ENCODE measurements at places on chromosomes 13 and 19. TPM values are rescaled to one million over a fixed set of nuclear protein-coding genes. Genes with fewer than 3 reads are reported as not detected.
A peak's percentile ranks its signal among the peaks of the same experiment; 100 is the strongest.

PABPC3 gene
- total RNA-seq = 0.44 TPM

ETFB gene
- total RNA-seq = 55.1 TPM

SYDE1 gene
- total RNA-seq = 43.5 TPM

UPF3A gene
- total RNA-seq = 61.6 TPM

OR10H3 gene
- not detected for total RNA-seq

REXO1 gene
- total RNA-seq = 48.1 TPM

CLEC4G gene
- total RNA-seq = not detected

DNA sequence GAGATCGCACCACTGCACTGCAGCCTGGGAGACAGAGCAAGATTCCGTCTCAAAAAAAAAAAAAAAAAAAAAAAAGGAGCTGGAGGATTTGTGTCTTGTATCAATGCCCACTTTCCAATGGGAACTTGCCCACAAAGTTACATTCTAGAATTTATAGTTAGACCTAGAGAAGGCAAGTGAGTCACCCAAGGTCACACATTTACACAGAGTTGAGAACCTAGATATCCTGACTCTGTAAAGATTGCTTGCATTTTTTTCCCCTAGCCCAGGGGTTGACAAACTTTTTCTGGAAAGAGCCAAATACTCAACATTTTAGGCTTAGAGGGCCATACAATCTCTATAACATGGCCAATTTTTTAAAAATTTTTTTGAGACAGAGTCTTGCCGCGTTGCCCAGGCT is 7.7 kb upstream of the BRD4 start:
- DNase-seq = no peak

GRCh38 chr19:28687296-28687695 is 525.7 kb downstream of the UQCRFS1 start:
- DNase-seq = no peak

DNA sequence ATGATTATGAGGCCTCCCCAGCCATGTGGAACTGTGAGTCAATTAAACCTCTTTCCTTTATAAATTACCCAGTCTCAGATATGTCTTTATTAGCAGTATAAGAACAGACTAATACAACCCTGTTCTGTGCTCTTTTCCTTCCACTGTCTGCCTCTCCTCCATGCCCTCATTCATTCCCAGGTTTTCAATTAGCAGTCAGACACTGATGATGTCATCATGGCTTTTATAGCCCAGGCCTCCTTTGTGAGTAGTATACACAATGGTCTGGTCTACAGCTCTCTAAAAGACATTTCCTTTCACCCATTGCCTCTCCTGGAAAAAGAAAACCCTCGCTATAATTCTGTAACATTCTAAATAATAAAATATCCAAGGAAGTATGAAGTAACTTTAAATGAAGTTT is 25.5 kb downstream of the FGF14 start:
- DNase-seq = no peak

ZNF583 gene
- 7.8 TPM for total RNA-seq

DNA sequence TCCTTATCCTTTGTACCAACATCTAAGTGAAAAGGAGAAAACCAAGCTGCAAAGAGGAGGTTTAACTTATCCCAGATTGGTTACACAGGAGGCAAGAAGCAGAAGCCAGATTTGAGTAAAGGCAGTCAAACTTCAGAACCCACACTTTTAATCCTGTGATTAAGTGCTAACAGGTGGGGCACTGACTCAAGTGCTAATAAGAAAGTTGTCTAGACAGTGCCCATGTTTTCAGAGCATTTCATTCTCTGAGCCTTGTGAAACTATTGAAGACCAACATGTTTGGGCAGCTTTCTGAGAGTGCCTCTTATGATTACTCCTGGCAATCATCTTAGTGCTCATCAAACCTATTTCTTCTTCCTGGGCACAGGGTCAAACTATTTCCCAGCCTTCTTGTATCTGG is 380.8 kb downstream of the KCNRG start:
- no peak for DNase-seq

DNA sequence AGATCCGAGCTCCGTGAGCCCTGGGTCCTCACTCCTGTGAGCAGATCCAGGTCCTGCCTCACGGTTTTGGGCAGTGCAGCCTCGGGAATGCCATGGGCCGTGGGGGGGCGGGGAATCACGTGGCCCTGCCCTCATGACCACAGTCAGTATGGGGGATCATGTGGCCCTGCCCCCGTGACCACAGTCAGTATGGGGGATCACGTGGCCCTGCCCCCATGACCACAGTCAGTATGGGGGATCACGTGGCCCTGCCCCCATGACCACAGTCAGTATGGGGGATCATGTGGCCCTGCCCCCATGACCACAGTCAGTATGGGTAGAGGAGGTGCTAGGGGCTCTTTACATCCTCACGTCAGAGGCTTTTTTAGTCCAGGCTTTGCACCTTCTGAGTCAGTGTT is 64.3 kb upstream of the F7 start:
- no peak for DNase-seq

DNA sequence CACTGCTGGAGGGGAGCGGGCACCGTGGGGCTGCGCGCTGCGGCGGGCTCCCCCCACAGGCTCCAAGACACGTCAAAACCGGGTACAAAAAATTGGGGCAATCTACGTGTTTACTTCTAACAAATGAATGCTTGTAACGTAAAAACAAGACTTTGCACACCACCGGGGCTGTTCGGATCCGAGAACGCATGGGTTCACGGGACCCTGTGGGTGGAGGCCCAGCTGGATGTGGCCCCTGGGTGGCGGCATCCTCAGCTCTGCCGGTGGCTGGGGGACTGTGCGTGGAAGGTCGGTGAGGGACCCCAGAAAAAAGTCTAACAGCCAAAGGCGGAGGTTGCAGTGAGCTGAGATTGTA is 10.3 kb upstream of the SLC7A10 start:
- DNase-seq = no peak

DNA sequence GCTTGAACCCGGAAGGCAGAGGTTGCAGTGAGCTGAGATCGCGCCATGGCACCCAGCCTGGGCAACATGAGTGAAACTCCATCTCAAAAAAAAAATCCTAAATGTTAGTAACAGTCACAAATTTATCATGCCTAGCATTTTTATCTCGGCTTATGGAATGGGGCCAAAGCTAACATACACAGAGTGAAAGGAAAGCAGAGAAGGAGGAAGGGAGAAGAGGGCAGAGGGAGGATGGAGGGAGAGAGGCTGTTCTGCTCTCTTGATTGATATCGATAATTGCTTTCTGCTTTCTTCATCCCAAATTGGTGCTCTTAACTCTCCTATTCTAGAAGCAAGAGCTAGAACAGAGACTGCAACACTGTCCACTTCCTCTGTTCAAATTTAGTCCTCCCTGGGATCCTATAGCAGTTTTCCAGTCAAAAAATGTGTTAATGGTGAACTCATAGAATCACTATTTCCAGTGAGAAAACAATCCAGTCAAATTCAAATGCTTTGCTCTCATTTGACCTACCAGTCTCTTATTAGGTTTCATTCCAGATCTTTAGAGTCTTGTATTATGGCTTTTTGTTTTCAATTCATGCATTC is 15.8 kb upstream of the TUBGCP3 start:
- no peak for DNase-seq

DNA sequence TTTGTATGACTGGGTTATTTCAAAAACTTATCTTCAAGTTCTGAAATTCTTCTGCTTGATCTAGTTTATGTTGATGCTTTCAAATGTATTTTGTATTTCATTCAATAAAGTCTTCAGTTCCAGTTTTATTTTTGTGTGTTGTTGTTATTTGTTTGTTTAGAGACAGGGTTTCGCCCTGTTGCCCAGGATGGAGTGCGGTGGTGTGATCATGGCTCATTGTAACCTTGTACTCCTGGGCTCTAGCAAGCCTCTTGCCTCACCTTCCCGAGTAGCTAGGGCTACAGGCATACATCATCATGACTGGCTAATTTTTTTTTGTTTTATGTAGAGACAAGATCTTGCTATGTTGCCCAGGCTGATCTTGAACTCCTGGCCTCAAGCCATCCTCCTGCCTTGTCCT is 40.3 kb upstream of the ARHGEF7 start:
- no peak for DNase-seq

GRCh38 chr13:33164331-33164730 is 121.2 kb downstream of the STARD13 start:
- no peak for DNase-seq

- no peak for DNase-seq
These were observed 5.7 kb upstream of the THSD1 start for GRCh38 chr13:52411629-52412028.

CYP4F3 gene
- not detected for total RNA-seq

- DNase-seq = no peak
These were observed 81.3 kb downstream of the URI1 start for GRCh38 chr19:30023330-30023729.

DNA sequence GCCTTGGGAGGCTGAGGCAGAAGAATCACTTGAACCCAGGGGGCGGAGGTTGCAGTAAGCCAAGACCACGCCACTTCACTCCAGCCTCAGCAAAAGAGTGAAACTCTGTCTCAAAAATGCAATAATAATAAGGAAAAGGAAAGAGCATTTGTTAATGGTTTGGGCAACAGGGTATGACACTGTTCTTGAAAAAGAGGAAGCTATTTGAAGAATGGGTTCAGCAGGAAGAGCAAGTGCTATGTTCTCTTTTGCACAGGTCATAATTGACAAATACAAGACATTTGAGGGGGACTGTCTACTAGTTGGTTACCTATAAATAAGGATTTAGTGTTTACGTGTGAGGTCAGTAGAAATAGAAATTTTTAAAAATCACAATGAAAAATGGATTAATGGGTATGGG is 218.3 kb downstream of the DCT start:
- no peak for DNase-seq

RFC3 gene
- 11.7 TPM for total RNA-seq

ZNF709 gene
- total RNA-seq = 6.6 TPM

STAP2 gene
- total RNA-seq = 66.2 TPM

- no peak for DNase-seq
These were observed 25.5 kb upstream of the FBXO17 start for GRCh38 chr19:39001041-39001440.

- no peak for DNase-seq
These were observed 8.4 kb upstream of the SIGLEC6 start for GRCh38 chr19:51539821-51540366.

DNA sequence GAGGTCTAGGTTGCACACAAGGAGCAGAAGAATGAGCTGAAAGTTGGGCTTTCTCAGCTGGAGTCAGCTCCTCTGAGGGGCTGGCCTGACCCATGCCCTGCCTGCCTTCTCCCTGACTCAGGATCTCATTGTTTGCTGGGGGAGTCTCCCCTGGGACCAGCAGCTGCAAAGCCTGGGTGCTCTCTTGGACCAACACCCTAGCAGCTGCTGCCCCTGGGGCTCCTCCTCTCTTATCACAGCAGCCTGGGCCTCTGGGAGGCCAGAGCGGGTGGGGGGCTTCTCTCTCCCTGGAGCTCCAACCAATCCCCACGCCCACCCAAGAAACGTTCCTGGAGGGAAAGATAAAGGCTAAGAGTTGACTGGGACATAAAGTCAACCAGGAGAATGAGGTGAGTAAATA is 1.6 kb upstream of the FCGBP start:
- DNase-seq = no peak

ZNF208 gene
- total RNA-seq = 1.7 TPM

DNA sequence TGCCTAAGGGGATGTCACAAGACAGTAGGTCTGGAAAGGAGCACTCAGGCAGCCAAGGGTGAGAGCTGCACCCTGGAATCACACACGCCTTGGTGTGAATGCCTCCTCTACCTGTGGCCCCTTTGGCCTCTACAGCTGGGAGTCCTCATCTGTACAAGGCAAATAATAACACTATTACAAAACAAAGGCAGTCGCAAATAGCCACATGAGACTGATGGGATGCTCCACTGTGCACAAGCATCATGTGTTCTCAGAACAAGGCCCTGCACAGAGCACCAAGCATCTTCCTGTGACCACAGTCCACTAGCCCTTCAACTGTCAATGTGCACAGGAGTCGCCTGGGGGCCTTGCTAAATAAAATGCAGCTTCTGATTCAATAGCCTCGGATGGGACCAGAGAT is 44.6 kb upstream of the HNRNPA1L2 start:
- no peak for DNase-seq

DNA sequence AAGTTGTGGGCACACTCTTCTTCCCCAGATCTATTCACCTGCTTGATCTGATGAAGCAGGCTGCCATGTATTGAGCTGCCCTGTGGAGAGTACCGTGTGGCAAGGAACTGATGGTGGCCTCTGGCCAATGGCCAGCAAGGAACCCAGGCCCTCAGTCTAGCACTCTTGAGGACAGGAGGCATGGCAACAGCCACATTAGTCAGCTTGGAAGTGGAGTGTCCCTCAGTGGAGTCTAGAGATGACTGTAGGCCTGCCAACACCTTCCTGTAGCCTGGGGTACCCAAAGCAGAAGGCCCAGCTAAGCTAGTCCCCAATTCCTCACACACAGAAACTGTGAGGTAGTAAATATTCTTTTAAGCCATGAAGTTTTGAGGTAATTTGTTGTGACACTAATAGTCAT is 412.5 kb downstream of the DACH1 start:
- DNase-seq = no peak

DNA sequence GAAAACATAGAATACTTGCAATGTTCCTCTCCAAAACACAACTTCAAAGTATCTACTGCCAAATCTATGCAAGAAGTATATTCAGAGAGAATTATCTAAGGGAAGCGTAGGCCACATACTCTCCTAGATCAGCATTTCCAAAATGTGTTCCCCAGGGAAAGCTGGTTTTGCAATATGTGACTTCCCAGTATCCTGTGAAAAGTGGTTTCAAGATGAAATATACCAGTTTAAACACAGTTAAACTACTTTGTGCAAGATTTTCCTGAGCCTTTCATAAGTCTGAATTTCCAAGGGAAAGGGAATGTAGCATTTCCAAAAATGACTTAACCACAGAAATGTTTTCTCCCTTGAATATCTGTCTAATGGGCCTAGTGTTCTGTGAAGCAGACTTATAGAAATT is 7.6 kb downstream of the STARD13 start:
- no peak for DNase-seq

- no peak for DNase-seq
These were observed 3.0 kb upstream of the LILRA5 start for GRCh38 chr19:54315956-54316355.

GRCh38 chr13:75661443-75661842 is 25.3 kb downstream of the LMO7 start:
- no peak for DNase-seq

DNA sequence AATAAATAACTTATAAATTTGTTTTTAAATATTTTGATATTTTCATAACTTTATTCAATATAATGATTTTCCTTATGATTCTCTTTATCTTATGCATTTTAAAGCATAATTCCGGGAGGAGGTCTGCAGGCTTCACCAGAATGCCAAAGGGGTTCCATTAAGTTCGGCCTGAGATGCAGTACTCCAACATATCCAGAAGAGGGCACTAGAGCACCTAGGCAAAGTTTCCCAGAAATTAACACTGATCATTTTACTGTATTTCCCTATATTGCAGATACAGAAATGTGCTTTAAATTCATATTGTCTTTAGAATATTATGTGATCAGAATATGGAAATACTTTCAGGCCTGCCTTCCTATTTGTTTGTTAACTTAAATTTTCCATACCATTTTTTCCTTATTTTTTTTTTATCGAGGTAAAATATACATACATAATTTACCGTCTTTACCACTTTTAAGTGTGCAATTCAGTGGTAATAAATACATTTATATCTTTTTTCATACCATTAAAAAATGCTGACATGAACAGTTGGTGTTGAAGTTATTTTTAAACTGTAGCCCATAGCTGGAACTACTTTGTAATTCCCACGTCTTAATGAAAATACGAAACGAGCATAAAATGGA is 58.9 kb upstream of the TM9SF2 start:
- peak; percentile 42 for DNase-seq

GRCh38 chr13:106815545-106815944 is 247.6 kb upstream of the ARGLU1 start:
- DNase-seq = no peak
